ENCODE measurements at places on chromosomes 5 and 9.

GRCh38 chr5:173056783-173057061 is 570 bp downstream of the CREBRF start:
- DNase-seq: peak; percentile 89

GRCh38 chr5:161411156-161411555 is 135.4 kb downstream of the GABRB2 start:
- no peak for DNase-seq

DNA sequence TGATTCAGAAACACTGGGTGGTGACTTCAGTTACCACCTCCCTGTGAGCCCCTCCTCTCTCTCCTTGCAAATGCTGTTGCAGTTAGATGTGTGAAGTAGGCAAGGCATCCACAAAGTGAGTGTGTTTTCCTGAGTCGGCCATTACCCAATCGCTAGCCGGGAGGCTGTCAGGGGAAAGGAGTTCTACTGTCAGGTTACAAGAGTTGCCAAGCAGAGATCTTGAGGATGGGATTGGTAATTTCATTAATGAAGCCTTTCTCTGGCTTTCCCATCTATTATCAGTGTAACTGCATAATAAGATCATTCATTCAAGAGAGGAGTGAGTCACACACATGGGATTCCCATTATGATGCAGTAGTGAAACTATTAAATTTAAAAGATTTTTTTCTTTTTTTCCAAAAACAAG is 106.9 kb downstream of the GLDC start:
- DNase-seq: peak; percentile 30

GRCh38 chr5:52799358-52799982 is 11.8 kb downstream of the ITGA1 start:
- DNase-seq: peak; percentile 36

DNA sequence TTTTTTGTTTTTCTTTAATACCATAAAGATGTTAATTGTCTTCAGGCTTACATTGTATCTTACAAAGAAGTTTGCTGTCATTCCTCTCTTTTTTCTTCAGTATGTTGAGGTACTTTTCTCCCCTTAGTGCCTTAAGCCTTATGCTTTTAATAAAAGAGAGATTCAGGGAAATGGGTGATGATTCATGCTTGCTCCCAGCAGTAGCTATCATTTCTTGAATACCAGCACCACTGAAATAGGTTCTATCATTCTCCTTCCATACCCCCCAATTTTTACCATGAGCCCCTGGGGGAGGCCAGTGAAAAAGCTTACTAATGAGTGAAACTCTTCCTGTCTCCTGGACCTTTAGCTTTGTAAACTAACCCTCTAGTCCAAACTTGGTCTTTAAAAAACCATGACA is 165.0 kb downstream of the FBXL7 start:
- DNase-seq: no peak

DNA sequence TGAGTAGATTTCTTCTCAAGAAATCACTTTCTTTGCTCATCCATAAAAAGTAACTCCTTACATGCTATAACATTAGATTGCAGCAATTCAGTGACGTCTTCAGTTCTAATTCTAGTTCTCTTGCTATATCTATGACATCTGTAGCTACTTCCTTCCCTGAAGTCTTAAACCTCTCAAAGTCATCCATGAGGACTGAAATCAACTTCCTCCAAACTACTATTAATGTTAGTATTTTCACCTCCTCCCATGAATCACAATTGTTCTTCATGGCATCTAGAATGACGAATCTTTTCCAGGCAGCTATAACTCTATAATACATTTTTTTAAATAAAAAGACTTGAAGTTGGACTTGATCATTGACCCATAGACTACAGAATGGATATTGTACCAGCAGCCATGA is 46.2 kb upstream of the PRRC1 start:
- DNase-seq: no peak

Measured in BE2C (cell line).